Effector CD4-positive, alpha-beta T cell (primary cell): ENCODE measurements at places on chromosomes 13 and 19.

DNA sequence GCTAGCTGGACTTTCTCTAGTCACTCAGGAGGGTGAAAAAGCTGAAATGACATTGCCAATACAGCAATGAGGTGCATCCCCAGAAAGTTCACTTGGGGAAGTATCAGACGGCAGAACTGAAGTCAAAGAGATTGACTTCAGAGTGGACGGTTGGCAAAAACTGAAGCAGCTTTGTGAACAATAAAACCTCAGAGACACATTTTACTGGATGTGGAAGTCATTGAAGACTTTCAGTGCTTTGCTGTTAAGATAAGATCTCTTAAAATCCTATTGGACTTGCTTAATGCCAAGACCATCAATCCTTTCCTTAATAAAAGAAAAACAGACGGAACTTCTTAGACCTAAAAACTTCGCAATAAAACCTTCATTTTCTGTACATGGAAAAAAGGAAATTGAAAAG lies 103.7 kb downstream of the ABCC4 start:
- no peak for DNase-seq

DNA sequence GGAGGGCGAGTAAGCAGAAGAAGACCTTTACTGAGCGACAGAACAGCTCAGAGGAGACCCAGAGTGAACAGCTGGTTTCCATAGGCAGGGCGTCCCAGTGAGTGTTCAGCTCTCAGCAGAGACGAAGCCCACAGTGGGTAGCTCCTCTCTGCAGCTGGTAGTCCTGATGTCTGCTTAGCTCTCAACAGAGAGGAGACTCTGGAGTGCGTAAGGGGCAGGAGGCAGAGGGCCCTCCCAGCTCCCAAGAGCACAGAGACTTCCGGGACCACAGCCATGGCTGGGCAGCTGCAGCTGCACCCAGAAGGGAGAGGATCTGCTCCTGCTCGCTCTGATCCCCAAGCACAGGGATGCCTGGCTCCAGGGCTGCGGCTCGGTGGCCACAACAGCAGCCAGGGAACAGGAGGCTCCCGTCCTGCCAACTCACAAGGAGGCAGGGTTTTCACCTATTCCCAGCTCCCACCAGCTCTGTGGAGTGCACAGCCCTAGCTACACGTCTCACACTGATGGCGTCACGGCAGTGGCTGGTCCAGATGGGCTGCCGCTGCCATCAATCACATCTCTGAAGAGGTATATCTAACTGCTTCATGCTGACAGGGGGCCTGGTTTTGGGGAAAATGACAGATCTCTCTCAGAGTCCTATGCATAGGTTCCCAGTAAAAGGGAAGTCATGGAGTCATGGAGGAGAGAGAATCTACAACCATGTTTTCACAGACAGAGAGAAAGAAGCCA lies 2660.1 kb upstream of the PCDH20 start:
- DNase-seq: no peak

- DNase-seq: peak; percentile 30
These were observed 37.6 kb downstream of the SOX21 start for GRCh38 chr13:94674609-94675348.

GRCh38 chr13:52885141-52885540 lies 36.7 kb upstream of the PCDH8 start:
- no peak for DNase-seq

GRCh38 chr13:28819735-28820098 lies 422 bp upstream of the MTUS2 start:
- no peak for DNase-seq

GRCh38 chr13:36154567-36155291 lies 23.5 kb upstream of the DCLK1 start:
- no peak for DNase-seq
